WTC11 (cell line): ENCODE measurements at places on chromosomes 5 and 9. TPM values are rescaled to one million over a fixed set of nuclear protein-coding genes. Genes with fewer than 3 reads are reported as not detected.

DNA sequence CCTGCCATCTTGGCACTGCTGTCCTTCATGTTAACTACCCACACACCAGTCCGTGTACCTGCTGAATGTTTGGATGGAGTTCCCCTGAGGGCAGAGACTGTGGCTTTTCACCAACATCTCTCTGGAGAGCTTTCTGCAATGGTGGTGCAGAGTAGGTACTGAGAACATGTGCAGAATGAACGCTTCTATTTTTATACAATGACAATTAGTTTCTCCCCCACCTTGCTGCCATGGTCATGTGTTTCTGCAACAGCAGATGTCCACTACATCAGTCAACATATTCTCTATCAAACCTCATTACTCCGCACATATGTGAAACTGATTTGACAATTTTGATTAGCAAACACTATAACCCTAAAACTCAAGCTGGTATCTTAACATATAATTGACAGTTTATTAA is 14.5 kb downstream of the PTCH1 start:
- no peak overlapping the region for H3K27ac ChIP-seq
- no peak for DNase-seq
- H3K36me3 ChIP-seq: peaks cover 14% of the 10 kb centered on the region
- no peak overlapping the region for H3K4me3 ChIP-seq
- H3K27me3 ChIP-seq: peaks cover 3% of the 10 kb centered on the region; the same call in 1 of the 2 replicates

DNA sequence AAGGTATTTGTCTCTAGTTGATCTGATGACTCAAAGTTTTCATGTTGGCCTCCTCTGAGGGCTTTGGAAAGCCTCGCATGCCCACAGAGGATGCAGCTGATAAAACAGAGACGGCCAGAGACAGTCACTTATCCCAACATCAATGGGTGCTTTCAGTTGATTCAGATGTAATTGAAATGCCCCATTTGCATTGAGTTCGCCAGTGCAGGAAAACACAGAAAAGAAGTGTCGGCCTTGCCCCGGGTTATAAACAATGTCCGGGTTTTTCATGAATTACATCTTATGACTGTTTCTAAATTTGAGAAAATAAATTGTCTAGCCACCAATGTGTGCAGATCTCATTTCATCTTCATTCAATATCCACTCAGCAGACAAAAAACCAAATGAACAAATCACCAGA is 42.2 kb upstream of the ICE1 start:
- H3K4me3 ChIP-seq: no peak overlapping the region
- no peak for DNase-seq
- no peak overlapping the region for H3K27ac ChIP-seq

- H3K4me3 ChIP-seq: no peak overlapping the region
- H3K27me3 ChIP-seq: peaks cover 61% of the 10 kb centered on the region
- H3K36me3 ChIP-seq: no peaks in the 10 kb centered on the region
- H3K4me1 ChIP-seq: peaks cover 10% of the 10 kb centered on the region
- H3K27ac ChIP-seq: no peak overlapping the region
- no peak for DNase-seq
Observed at GRCh38 chr5:135053278-135053677, 19.2 kb upstream of the PITX1 start.

GRCh38 chr9:118570066-118570465 is 799.2 kb downstream of the BRINP1 start:
- no peak overlapping the region for H3K27ac ChIP-seq
- no peak for DNase-seq
- peaks cover 6% of the 10 kb centered on the region for H3K4me1 ChIP-seq
- H3K27me3 ChIP-seq: no peaks in the 10 kb centered on the region
- H3K36me3 ChIP-seq: no peaks in the 10 kb centered on the region
- no peak overlapping the region for H3K4me3 ChIP-seq

- no peaks in the 10 kb centered on the region; the same call in 1 of the 2 replicates for H3K27me3 ChIP-seq
- peaks cover 3% of the 10 kb centered on the region; the same call in 1 of the 2 replicates for H3K36me3 ChIP-seq
- H3K4me1 ChIP-seq: peaks cover 56% of the 10 kb centered on the region
- H3K4me3 ChIP-seq: no peak overlapping the region
Observed at GRCh38 chr9:89442981-89443814, 54.7 kb downstream of the SEMA4D start.

DNA sequence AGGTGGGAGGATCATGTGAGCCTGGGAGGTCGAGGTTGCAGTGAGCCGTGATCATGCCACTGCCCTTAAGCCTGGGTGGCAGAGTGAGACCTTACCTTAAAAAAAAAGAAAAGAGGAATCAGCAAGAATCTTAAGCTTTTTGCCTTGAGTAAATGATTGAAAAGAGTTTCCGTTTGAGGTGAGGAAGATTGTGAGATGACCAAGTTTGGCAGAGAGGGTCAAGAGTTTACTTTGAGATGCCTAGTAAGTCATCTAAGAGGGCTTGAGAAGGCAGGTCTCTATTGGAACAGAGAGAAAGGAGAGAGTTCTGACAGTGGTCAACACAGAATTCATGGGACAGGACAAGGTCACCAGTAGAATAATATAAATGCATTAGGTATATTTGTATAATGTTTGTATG is 572.1 kb downstream of the TLE4 start:
- H3K27me3 ChIP-seq: no peaks in the 10 kb centered on the region; the same call in 1 of the 2 replicates
- peaks cover 25% of the 10 kb centered on the region for H3K4me1 ChIP-seq
- no peak overlapping the region for H3K27ac ChIP-seq
- no peak for DNase-seq
- H3K36me3 ChIP-seq: peaks cover 7% of the 10 kb centered on the region
- H3K4me3 ChIP-seq: no peak overlapping the region

- H3K4me1 ChIP-seq: peaks cover 12% of the 10 kb centered on the region
- no peaks in the 10 kb centered on the region for H3K36me3 ChIP-seq
- no peak for DNase-seq
Observed at GRCh38 chr9:29717631-29718030, 2144.3 kb upstream of the C9orf72 start.

- H3K4me1 ChIP-seq: peaks cover 22% of the 10 kb centered on the region
- peaks cover 32% of the 10 kb centered on the region for H3K27me3 ChIP-seq
- no peaks in the 10 kb centered on the region for H3K36me3 ChIP-seq
- H3K27ac ChIP-seq: no peak overlapping the region
- no peak for DNase-seq
Observed at GRCh38 chr5:154523709-154524108, 45.7 kb upstream of the HAND1 start.

The DBH gene
- total RNA-seq: 0.23 to 0.34 TPM (median 0.24 TPM) in 3 replicates

- H3K4me1 ChIP-seq: no peaks in the 10 kb centered on the region
- no peak for DNase-seq
Observed at GRCh38 chr9:5902377-5902776, 11.7 kb downstream of the MLANA start.

GRCh38 chr9:75960551-75960950 is 70.1 kb downstream of the PCSK5 start:
- DNase-seq: no peak
- H3K27ac ChIP-seq: no peak overlapping the region
- H3K27me3 ChIP-seq: no peaks in the 10 kb centered on the region
- no peaks in the 10 kb centered on the region for H3K36me3 ChIP-seq

The NOTCH1 gene
- 76.7 to 95.6 TPM (median 79.2 TPM) in 3 replicates for total RNA-seq

GRCh38 chr9:110081395-110081794 is 126.6 kb downstream of the C9orf152 start:
- no peaks in the 10 kb centered on the region for H3K36me3 ChIP-seq
- 0 out of 2 replicates have a peak overlapping the region, but pooled peaks have one; percentile 14 for H3K27ac ChIP-seq
- DNase-seq: no peak
- no peak overlapping the region for H3K4me3 ChIP-seq

The ARID3C gene
- 0.14 to 0.23 TPM (median 0.15 TPM) in 3 replicates for total RNA-seq

- H3K27me3 ChIP-seq: no peaks in the 10 kb centered on the region; the same call in 1 of the 2 replicates
- no peak for DNase-seq
- no peak overlapping the region for H3K27ac ChIP-seq
- H3K4me1 ChIP-seq: peaks cover 17% of the 10 kb centered on the region
- H3K36me3 ChIP-seq: peaks cover 5% of the 10 kb centered on the region
Observed at GRCh38 chr9:15346837-15347236, 39.8 kb upstream of the TTC39B start.

GRCh38 chr5:148393390-148393741 is 9.6 kb downstream of the FBXO38 start:
- H3K36me3 ChIP-seq: 0 out of 2 replicates have a peak, but pooled peaks cover 3% of the 10 kb centered on the region
- no peak for DNase-seq
- no peaks in the 10 kb centered on the region for H3K27me3 ChIP-seq
- H3K27ac ChIP-seq: peak overlapping the region; percentile 67; the same call in 1 of the 2 replicates
- H3K4me3 ChIP-seq: 0 out of 2 replicates have a peak overlapping the region, but pooled peaks have one; percentile 3
- H3K4me1 ChIP-seq: peaks cover 59% of the 10 kb centered on the region

The SLC6A3 gene
- 0.53 to 0.74 TPM (median 0.64 TPM) in 3 replicates for total RNA-seq

DNA sequence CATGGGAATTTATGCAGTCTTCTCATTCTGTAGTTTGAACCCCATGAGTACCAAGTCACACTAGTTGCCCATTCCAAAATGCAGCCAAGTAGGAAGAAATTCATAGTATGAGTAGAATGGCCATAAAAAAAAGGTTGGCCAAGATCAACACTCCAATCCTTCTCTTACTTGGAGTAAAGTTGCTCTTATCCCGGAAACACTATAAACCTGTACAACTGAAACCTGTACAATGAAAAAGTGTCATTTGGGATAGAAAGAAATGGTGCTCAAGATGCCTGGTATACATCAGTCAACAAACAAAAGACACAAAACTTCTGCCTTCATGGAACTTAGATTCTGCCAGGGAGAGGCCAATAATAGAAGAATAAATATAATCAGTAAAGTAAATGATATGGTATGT is 325.0 kb downstream of the NFIB start:
- no peak for DNase-seq
- H3K27me3 ChIP-seq: no peaks in the 10 kb centered on the region
- H3K4me1 ChIP-seq: no peaks in the 10 kb centered on the region
- no peak overlapping the region for H3K4me3 ChIP-seq
- no peaks in the 10 kb centered on the region for H3K36me3 ChIP-seq

DNA sequence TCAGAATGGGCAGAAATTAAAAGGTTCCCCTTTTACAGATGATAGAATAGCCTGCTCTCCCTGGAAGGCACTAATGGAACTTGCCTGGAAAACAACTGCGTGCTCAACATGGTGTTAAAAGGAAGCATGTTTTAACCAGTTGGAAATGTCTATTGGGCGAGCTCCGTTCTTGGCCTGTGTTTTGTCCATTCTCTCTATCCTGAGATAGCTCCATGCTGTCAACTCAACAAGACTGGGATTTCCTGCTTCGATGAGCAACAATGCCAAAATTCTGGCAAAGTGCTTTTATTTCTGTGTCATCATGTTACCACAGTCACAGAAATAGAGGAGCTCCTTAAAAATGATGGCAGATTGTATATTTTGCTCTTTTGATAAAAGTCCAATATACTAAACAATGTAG is 198.3 kb downstream of the PLK2 start:
- no peaks in the 10 kb centered on the region for H3K27me3 ChIP-seq
- H3K4me1 ChIP-seq: peaks cover 15% of the 10 kb centered on the region
- H3K27ac ChIP-seq: no peak overlapping the region
- H3K4me3 ChIP-seq: no peak overlapping the region

The MZB1 gene
- total RNA-seq: 0.85 to 1.8 TPM (median 1.1 TPM) in 3 replicates
